SK-N-SH (cell line): ENCODE measurements at places on chromosomes 16 and 17.

- no peak for DNase-seq
Observed at GRCh38 chr17:2705263-2705662, 6.3 kb downstream of the CLUH start.

DNA sequence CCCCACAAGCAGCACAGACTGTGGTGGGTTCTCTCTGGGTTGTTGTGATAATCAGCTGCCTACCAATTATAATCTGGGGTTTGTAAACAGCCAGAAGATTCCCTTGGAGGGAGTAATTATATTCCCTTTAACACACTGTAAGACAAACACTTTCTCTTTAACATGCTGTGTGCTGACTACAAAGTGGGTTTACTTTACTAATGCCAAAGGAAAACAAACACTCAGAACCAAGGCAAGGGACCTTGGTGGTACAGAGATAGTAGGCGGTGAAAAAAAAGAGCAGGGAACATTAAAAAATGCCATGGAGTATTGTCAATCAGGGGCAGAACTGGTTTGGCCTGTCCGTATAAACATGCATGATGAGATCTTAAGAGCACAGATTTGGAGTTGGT lies 3.0 kb upstream of the VAT1L start:
- no peak for DNase-seq

GRCh38 chr17:72361892-72362291 lies 241.1 kb downstream of the SOX9 start:
- DNase-seq: no peak

DNA sequence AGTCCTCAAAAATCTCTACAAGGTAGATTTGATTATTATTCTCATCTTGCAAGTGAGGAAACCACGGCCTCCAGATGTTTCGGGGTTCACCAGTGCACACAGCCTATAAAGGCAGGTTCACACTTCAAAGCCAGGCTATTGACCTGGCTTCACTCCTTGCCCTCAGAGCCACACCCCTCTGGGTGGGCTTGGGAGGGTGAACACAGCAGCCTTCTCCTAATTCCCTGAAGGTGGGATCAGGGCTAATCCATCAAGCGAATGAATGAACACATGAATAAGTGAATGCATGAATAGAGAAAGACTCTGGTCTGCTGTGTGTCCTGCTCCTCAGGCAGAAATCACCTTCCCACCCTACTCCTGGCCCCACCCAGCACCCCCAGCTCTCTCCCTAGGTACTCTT lies 139.0 kb downstream of the CYLD start:
- no peak for DNase-seq

DNA sequence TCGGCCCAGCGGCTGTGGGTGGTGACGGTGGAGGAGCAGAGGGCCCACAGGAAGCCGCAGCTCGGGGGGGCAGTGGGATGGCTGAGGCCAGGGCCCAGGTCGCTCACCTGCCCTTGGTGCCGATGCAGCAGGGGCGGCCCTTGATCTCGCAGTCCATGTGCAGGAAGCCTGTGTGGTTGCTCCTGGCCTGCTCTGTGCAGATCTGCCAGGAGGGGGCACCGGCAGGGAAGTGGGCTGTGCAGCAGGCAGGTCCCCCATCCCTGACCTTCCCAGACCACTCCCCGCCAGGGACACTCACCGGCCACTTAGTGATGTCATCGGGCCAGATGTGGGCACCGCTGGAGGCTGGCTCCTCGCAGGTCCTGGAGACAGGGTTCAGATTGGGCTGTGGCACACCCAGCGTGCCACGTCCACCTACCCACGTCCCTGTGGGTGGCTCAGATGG lies 6.2 kb downstream of the AANAT start:
- DNase-seq: peak; percentile 88
